H9 (cell line): ENCODE measurements at places on chromosomes 4 and X. TPM values are rescaled to one million over a fixed set of nuclear protein-coding genes. Genes with fewer than 3 reads are reported as not detected.

DNA sequence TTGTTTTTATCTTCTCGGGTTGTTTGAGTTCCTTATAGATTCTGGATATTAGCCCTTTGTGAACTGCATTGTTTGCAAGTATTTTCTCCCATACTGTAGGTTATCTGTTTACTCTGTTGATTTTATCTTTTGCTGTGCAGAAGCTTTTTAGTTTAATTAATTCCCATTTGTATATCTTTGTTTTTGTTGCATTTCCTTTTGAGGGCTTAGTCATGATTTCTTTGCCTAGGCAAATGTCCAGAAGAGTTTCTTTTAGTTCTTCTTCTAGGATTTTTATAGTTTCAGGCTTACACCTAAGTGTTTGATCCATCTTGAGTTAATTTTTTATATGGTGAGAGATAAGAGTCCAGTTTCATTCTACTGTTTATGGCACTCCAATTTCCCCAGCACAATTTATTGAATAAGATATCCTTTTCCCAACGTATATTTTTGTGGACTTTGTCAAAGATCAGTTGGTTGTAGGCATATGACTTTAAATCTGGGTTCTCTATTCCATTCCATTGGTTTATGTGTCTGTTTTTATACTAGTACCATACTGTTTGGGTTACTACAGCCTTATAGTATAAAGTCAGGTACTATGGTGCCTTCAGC lies 54.3 kb downstream of the EGF start:
- no peak for DNase-seq

Gene CYTL1
- total RNA-seq: 1.4 and 1.7 TPM in 2 replicates

- DNase-seq: no peak
Measured at GRCh38 chr4:153023692-153024394, 87.7 kb downstream of the FHDC1 start.

GRCh38 chr4:8184061-8184460 lies 15.0 kb upstream of the SH3TC1 start:
- DNase-seq: no peak

DNA sequence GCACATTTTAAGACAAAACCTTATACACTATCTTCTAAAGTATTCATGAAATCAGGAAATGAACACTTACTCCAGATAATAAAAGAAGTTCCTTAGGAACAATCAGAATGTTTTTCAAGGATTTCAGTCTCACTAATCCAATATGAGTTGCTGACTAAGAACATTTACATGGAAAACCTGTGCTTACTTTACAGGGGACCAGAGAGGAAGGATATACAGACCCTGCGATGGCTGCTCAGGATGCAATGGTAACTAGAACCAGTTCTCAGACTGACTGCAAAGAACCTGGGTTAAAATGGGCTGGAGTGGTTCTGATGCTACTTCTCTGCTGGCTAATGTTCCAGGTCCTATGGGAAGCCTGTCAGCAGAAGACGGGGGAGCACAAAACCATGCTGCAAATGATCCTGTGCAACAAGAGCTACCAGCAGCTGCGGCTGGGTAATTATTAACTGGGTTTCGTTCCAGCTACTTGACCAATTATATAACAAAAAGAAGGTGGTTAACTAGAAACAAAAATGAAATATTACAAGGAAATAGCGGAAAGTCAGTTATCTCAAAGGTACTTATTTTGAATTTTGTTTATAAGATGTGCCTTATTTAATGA lies 85.3 kb downstream of the ANXA10 start:
- no peak for DNase-seq

Gene HTRA3
- 2.9 and 3.0 TPM in 2 replicates for total RNA-seq
